ENCODE measurements at places on chromosomes 11 and 22. TPM values are rescaled to one million over a fixed set of nuclear protein-coding genes. Genes with fewer than 3 reads are reported as not detected.

The AGBL2 gene
- total RNA-seq: 0.75 TPM

The FOXRED2 gene
- 11.1 TPM for total RNA-seq

The KREMEN1 gene
- 13.4 TPM for total RNA-seq

The DMC1 gene
- total RNA-seq: 1.5 TPM

The PGA5 gene
- total RNA-seq: not detected

The JRKL gene
- 13.7 TPM for total RNA-seq

The TMPRSS13 gene
- 0.54 TPM for total RNA-seq

The ASCL2 gene
- 0.62 TPM for total RNA-seq

The CHADL gene
- total RNA-seq: 1.2 TPM

Data from aorta (tissue), 5 donors.